ENCODE measurements at places on chromosomes 2 and 18.

GRCh38 chr2:142688856-142689605, 188.4 kb upstream of the KYNU start:
- no peak for DNase-seq

GRCh38 chr2:174761837-174762236, 2.4 kb downstream of the CHRNA1 start:
- DNase-seq = no peak

GRCh38 chr18:7733642-7734041, 166.5 kb downstream of the PTPRM start:
- no peak for DNase-seq

- no peak for DNase-seq
These were observed 42.5 kb downstream of the DPYSL5 start for GRCh38 chr2:26890341-26891000.

DNA sequence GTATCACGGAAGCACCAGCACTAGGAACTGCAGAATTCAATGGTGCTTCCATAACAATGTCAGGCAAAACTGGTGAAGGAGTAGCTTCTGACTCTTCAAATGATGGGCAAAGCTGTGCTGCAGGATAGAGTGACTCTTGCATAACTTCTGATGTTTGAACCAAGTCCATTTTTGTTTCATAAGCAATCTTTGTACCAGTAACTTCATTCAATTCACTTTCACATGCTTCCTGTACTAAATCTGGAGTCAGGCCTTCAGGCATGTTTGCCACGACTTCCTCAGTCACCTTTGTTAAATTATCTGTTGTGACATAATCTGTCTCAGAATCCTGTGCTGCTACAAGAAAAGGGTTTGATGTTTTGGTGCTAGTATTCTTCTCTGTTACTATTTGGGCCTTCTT, 24.0 kb downstream of the RTN4 start:
- no peak for DNase-seq

DNA sequence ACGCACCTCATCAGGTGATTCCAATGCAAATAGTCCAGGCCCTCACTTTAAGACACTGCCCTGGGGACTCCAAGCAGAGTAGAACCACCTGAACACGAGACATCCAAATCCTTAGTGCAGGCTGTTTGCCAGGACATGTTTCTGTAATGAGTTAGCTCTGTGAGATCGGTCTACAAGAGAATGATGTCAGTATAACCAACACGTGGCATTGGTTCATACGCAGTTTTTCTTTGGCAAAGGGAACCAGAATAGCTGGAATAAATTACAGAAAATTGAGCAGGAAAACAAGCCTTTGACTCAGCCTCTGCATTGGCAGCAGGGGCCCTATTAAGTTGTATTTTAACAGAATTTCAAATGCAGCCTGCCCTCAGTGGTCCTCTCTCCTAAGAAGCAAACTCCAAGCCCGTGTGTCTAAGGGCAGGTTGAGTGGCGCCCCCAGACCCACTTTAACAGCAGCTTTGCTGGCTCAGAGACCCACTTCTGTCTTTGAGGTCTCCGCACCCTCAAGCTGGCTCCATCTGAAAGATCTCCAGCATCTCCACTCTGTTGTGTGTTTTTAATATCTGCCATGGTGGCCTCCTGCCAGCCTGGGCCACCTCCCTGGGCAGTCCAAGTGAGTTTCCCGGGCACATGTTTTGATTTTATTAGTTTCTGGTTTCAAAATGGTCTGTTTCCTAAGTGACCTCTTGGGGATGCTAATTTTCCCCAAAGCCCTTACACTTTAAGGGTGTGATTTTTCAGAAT, 61.3 kb downstream of the ALPK2 start:
- no peak for DNase-seq

GRCh38 chr2:233455006-233455405, 100.7 kb downstream of the DGKD start:
- no peak for DNase-seq

- DNase-seq = no peak
These were observed 37.0 kb downstream of the TGFA start for GRCh38 chr2:70516596-70516995.

DNA sequence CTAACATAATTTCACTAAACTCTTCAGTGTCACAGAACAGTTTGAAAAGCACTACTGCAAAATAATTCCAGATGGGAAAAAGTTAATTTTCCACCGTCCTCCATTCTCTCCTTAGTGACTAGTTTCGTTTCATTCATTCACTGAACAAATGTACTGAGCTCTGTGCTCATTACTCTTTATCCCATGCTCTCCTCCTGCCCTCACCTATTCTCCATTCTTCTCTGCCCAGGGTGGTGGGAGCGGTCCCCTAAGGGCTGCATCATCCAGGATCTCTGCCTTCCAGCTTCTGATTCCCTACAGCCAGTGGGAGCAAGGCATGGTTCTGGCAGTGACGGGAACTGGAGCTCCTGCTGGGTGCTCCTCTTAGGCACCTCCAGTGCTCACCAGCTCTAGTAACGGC, 133.9 kb upstream of the TLK1 start:
- DNase-seq = no peak

- no peak for DNase-seq
These were observed 800.4 kb downstream of the NRXN1 start for GRCh38 chr2:50231510-50231909.

- no peak for DNase-seq
These were observed 408.2 kb upstream of the HNRNPA3 start for GRCh38 chr2:176804392-176804791.

DNA sequence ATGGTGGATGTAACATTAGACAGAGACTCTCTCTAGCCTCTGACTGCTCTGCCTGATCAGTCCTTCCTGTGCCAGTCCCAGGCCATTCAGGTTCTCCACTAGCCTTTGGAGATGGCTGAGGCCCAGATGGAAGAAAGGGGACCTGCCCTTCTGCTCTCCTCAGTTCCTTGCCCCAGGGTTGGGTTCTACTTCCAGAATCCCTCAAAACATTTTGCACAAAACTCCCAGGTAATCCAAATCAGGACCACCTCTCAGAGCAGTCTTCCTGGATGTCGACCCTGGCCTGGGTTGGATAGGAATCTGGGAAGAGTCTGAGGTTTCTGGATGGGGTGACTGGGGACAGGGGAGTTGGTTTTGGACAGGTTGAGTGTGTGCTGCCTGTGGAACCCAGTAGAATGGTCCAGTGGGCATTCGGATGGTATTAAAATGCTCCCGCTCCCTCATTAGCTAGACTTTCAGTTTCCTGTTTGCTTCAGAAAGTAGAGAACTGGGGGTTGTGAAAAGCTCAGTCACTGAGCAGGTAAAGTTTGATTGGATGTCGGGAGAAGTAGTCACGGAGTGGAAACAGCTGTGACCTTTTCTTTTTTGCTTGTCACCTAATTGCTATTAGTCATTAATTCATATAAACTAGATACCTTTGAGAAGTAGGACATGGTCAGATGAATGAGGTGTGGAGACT, 37.9 kb downstream of the DPYSL5 start:
- no peak for DNase-seq
